GF-D8 (cell line): ENCODE measurements at places on chromosomes 3 and 15.

DNA sequence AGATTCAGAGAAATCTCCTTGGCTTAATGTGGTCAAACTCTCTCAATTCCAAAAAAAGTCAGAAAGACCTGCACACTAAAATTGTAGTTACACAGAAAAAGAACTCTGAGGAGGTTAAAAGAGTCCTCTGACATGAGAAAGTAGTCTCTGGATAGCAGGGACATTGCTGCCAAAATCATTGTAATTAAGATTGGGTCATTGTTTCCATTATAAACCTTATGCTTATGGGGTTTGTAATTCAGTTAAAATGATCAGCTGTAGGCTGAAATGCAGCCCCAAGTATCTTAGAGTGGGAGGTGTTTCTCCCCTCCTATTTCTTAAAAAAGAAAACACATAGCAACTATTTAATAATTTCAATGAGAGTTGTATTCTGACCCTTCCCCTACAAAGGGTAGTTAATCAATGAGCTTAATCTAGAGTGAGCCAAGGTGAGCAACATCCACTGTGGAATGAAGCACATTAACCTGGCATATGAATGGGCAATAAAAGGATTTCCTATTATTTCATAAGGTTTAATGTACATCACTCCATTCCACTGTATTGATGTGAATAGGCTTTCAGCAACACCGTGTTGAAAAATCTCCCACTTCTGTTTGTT lies 406.9 kb downstream of the TIGIT start:
- DNase-seq = no peak

- no peak for DNase-seq
Measured at GRCh38 chr15:33200903-33201302, 6.4 kb upstream of the FMN1 start.

DNA sequence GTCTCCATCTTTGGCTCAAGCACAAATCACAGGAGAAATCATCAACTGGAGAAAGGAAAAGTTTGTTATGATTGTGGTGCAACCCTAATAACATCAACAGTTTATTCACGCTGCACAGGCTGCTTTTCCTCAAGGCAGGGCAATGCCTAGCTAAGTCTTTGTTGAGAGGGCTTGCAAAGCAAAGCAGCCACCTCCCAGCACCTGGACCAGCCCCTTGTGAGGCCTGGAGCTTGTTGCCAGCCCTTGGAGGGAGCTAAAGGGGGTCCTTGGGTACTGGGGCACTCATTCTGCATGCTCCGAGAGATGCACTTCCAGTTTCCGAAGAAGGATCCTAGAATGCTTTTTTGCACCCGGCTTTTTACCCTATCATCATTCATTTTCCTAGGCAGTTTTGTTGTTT lies 288.2 kb downstream of the CLSTN2 start:
- no peak for DNase-seq

DNA sequence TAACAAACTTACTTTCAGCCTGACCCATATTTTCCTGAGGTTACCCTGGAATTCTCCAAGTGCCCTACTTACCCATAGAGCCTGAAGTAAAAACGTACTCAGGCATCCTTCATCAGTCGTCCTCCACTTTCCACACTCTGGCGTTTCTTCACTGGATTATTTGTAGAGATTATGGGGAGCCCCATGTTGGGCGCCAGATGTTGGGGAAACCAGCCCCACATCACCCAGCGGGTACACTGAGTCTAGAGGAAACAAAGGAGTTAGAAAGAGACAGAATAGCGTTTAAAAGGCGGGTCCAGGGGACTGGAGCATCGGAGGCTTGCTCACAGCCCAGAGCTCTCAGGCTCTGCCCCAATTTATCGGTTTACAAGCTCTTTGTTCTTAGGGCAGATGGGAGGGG lies 9.7 kb upstream of the SLC28A2 start:
- DNase-seq = no peak

DNA sequence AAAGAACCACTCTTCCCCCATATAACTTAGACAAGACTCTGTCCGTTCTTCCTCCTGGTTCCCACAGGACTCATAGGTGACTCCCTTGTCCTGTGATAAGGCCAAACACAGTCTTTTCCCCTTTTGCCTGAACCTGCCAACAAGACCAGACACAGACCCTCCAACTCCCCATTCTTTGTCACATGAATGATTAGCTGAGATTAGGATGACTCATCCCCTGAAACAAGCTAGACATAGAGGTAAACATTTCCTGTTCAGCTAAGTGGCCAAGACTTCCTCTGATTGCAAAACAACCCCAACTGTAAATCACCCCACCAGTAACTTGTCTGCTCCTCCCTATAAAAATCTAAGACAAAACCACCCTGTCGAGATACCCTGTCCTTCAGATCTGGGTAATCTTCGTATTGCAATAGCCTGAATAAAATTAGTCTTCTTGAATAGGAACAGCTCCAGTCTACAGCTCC lies 11.4 kb upstream of the HTR3E start:
- DNase-seq = peak; percentile 42

DNA sequence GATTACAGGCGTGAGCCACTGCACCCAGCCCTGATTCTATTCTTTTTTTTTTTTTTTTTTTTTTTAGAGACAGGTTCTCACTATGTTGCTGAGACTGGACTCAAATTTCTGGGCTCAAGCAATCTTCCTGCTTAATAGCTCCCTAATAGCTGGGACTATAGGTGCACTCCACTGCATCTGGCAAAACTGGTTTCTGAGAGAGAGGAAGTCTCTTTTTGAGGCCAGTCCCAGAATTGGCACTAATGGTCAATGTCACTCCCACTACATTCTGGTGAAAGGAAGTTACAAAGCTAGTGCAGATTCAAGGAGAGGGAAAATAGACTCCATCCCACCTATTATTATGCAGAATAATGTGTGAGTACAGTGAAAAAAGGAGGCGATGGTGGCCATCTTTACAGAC lies 5.8 kb upstream of the TGFBR2 start:
- DNase-seq = no peak

DNA sequence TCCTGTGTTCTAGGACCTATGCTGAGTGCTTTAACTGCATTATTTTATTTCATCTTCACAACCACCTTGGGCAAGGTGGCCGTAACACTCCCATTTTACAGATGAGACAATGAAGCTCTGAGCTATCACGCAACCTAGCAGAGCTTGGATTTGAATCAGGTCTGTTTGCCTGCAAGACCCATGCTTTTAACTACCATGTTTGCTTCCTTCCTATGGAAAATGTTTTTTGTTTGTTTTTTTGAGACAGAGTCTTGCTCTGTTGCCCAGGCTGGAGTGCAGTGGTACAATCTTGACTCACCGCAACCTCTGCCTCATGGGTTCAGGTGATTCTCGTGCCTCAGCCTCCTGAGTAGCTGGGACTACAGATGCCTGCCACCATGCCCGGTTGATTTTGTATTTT lies 24.7 kb upstream of the HERC1 start:
- no peak for DNase-seq

DNA sequence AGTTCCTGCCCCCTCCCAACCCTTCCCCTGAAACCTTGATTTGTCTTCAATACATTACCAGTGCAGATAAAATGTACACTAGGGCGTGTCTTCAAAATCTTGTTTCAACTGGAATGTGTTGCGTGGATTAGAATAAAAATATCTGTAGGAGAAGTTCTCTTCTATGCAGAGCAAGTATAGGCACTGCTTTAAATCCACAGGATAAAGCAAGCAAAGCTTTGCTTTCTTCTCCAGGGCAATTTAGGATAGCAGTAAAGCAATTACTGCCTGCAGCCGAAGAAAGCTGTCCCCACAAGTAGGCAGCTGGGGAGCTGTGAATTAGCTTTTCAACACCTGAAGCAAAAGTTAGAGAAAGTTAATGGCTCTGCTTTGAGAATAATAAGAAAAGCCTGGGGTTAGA lies 329.7 kb upstream of the KCNMB2 start:
- DNase-seq = no peak

DNA sequence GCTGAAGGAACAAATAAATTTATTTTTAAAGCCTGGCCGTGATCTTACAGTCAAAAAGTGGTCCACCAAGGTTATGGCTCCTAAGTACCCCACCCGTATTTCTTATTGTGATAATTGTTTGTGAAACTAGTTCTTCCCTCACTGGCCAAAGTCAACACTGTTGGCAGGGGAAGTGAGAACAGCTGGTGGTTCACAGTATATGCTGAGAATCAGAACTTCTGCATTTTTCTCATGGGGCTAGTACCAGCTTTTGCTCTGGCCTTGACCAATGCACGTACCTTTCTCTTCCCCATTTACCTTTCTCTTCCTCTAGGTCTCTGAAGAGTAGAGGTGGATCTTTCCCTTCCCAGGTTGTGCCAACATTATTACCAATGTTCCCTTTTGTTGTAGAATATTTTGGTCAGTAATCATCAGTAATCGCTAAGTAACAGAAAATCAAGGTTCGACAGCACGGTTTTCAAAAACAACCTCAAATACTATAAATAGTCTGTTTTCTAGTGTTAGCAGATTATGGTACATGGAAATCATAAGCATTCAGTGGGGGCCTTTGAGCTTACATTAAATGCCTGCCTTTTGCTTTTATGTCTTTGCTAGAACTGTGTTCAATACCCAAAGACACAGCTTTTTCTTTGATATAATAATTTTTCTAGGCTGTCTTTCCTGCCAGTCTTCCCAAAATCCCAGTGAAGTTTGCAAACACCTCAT lies 268.0 kb downstream of the LPP start:
- no peak for DNase-seq

DNA sequence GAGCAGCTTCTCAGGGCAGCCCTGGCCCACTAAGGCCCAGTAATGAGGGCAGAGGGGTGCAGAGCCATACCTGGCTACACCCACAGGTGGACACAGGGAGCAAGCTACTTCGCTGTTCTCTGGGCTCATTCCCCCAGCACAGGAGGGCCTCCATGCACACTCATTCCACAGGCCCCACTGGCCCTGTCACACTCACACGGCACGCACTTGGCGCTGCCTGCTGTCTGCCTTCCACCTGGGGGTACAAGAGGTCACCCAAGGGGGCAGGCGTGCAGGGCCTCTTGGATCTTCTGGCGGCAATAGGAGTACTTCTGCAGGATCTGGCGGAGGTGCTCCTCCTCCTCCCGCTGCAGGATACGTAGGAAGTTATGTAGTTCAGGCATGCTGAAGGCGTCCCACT lies 2.3 kb upstream of the TUSC2 start:
- DNase-seq = no peak

DNA sequence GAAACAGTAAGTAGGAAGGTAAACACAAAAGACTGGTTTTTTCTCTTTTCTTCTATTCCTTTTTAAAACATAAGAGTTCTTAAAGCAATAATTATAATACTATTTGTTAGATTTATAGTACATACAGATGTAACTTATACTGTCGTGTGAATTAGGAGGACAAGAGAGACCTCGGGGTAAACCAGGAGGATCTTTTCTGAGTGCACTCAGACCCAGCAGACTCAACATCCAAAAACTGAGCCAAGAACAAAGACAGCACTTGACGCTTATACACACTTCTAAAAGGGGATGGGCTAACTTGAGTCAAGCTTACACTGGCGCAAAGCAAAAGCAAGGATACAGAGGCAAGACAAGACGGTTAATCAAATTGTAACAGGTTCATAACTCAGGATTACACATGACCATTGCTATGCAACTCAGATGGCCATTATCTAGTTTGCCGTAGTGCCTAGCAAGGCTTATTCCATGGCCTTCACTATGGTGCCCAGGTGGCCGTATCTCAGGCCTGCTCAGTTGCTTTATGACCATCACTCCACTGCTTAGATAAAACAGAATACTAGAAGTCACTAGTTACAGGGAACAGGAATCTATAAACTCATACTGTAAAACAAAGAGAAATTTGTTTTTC lies 18.6 kb downstream of the MTHFS start:
- no peak for DNase-seq

- DNase-seq = no peak
Measured at GRCh38 chr15:66308531-66308930, 15.2 kb downstream of the DIS3L start.

GRCh38 chr15:48186271-48186670 lies 5.2 kb upstream of the CTXN2 start:
- DNase-seq = no peak

DNA sequence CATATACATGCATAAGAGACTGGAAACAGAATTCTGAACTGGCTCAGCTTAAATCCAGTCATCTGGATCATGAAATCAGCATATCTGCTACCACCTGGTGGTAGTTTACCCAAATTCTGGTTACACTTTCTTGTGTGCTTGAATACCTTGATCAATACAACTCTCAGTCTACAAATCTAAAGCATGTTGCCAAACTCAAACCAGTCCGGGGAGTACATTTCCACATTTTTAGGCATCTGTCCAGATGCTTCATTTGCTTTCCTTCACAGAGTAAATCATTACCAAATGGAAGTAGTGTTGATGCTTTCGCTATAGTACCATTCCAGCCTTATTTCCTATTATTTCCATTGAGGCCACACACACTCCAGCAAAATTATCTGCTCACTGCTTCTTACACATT lies 126.4 kb downstream of the P2RY1 start:
- no peak for DNase-seq

GRCh38 chr15:95734422-95735316 lies 595.8 kb upstream of the NR2F2 start:
- peak; percentile 52 for DNase-seq

DNA sequence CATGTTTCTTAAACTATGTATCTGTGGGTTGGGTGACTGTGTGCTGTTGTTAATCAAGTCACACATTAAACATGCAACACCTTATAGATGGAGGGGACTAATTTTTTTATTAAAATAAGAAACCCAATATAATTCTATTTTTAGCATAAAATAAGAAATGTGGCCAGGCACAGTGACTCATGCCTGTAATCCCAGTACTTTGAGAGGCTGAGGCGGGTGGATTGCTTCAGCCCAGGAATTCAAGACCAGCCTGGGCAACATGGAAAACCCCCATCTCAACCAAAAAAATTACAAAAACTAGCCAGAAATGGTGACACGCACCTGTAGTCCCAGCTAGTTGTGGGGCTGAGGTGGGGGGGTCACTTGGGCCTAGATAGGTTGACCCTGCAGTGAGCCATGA lies 1021.0 kb downstream of the EPHA3 start:
- DNase-seq = no peak

- no peak for DNase-seq
Measured at GRCh38 chr3:170730071-170730812, 139.8 kb downstream of the RPL22L1 start.

DNA sequence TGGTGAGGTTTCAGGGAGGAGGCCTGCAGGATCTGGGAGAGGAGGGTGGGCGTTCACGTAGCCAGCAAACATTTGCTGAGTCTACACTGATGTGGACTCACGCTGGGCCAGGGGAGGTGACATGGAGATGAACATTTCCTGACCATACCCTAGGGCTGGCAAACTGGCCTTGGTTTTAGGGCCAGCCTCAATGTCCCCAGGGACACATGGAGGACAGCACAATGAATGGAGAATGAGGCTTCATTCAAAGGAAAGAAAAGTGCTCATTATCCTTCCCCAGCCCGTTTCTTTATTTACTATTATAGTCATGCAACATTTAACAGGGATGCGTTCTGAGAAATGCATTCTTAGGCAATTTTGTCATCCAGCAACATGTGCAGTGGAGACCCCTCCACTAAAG lies 26.8 kb downstream of the ACAN start:
- DNase-seq = no peak

GRCh38 chr3:71784914-71785531 lies at the start of gene PROK2:
TSS of gene PROK2 (minus strand) at chr3:71785148. CDS start at chr3:71785052, 96 bp downstream.
- no peak for DNase-seq

DNA sequence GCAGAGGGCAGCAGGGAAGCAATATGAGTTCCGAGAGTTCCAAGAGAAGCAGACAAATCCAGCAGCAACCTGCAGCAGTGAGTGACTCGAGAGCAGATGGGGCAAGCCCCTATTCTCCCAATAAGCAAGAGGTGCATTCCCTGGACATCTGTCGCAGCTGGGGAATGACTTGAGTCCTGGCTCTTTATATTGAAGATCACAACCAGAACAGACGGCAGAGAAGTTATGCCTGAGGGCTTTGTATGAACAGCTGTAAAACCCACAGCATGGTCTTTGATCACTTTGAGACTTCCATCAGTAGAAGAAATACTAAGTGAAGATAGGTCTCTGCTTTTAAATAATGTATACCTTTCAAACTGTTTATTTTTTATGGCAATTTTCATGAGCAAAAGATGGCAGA lies 23.6 kb upstream of the C3orf22 start:
- no peak for DNase-seq
